ENCODE measurements at places on chromosomes 5 and 9.

DNA sequence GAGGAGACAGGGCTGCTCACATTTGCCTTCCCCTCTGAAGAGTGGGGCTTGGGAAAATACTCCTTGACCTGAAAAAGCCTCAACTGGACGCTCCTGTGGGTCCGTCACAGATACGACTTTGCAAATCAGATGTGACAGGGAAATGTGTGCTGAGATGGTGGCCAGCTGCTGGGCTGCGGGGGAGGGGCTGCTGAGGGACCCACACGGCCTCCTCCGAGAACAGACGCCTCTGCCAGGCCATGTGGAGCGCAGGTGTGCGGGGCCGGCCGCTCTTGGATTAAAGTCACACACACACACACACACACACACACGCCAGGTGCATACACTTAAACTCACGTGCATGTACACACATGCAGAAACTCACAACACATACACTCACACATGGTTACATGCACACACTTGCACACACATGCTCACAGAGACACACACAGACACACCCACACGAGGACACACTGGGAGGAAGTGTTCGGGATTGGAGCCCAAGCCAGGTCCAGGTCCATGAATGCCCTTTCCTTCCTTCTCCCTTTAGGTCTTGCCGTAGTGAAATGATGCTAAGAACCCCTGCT is 167.4 kb downstream of the GAPVD1 start:
- no peak for DNase-seq

- no peak for DNase-seq
Measured at GRCh38 chr9:88891040-88891439, 100.2 kb upstream of the S1PR3 start.

DNA sequence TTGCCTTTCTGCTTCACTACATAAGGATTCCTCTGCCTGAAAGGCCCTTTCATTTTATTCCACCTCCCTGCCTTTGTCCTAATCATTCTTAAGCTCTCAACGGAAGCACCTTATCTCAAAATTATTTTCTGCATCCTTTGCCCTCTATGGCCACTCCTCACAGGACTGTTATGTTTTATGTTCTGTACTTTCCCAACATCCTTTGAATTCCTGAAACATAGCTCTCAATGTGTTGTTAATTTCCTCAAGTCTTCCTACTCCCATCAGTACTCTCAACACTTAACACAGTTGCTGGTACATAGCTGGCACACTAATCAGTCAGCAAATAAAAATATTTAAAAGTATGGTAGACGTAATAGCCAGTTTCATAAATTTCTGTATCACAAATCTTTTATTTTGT is 193.0 kb downstream of the RFX3 start:
- no peak for DNase-seq

- DNase-seq: no peak
Measured at GRCh38 chr5:111469903-111470302, 42.4 kb downstream of the STARD4 start.

GRCh38 chr5:167657016-167657415 is 634.4 kb upstream of the WWC1 start:
- DNase-seq: no peak

GRCh38 chr5:1633605-1634336 is 110.0 kb upstream of the LPCAT1 start:
- DNase-seq: no peak

All from epithelial cell of prostate (primary cell).